Activated CD8-positive, alpha-beta T cell treated with anti-CD3 and anti-CD28 coated beads, Interleukin-2, amount 10 ng/mL, durations not matched to agents 7 days and 5 days (primary cell): ENCODE measurements at places on chromosomes 1 and 21.

DNA sequence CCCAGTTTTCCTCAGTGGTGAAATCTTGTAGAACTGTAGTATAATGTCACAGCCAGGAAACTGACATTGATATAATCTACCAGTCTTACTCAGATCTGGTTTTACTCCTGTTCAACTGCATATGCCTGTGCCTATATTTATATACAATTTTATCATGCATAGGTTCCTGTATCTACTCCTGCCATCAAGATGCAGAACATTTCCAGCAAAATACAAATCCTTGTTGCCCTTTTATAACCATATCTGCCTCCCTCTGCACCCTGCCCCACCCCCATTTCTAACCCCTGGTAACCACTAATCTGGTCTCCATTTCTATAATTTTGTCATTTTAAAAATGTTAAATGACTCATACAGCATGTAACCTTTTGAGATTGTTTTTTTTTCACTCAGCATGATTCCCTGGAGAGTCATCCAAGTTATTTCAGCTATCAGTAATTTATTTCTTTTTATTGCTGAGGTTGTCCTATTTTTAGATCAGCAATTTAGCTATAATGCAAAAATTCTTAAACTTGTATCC, 8.1 kb downstream of the UTP25 start:
- no peak for DNase-seq

- DNase-seq: no peak
Observed at GRCh38 chr1:59609245-59609644, 205.5 kb upstream of the HOOK1 start.

GRCh38 chr1:177862916-177863315, 106.9 kb downstream of the SEC16B start:
- DNase-seq: no peak

DNA sequence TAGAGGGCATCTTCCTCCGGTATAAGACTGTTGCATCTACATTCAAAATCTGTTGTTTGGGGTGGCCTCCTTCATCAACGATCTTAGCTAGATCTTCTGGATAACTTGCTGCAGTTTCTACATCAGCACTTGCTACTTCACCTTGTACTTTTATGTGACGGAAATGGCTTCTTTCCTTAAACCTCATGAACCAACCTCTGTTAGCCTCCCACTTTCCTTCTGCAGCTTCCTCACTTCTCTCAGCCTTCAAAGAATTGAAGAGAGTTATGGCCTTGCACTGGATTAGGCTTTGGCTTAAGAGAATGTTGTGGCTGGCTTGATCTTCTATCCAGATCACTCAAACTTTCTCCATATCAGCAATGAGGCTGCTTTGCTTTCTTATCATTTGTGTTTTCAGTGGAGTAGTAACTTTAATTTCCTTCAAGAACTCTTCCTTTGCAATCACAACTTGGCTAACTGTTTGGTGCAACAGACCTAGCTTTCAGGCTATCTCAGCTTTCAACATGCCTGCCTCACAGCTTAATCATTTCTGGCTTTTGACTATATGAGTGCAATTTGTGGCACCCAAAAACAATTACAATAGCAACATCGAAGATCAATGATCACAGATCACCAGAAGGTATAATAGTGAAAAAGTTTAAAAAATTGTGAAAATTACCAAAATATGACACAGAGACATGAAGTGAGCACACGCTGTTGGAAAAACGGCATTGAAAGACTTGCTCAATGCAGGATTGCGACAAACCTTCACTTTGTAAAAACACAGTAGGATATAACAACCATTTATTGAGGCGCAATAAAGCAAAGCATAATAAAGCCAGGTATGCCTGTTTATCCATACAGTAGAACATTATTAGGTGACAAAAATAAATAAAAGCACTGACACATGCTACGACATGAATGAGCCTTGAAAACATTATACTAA, 56.7 kb upstream of the GFI1 start:
- no peak for DNase-seq

DNA sequence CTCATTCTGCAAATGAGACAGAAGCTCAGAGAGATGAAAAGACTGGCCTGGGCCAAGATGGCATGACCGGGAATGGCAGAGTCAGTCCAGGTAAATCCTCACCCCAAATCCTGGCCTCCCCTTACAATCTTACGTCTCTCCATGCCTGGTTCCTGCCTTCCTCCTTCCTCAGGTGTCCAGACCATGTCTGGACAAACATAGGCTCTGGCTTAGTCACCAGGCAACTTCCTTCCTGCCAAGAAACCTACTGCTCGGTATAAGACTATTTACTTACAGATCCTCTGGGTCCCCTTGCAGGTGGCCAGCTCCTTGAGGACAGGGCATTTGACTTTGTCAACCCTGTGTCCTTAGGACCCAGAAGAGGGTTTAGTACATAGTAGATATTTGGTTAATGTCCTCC, 69.4 kb upstream of the ROR1 start:
- no peak for DNase-seq
